Cortex of kidney (tissue), 1 donor: ENCODE measurements at places on chromosomes 2 and 18.

DNA sequence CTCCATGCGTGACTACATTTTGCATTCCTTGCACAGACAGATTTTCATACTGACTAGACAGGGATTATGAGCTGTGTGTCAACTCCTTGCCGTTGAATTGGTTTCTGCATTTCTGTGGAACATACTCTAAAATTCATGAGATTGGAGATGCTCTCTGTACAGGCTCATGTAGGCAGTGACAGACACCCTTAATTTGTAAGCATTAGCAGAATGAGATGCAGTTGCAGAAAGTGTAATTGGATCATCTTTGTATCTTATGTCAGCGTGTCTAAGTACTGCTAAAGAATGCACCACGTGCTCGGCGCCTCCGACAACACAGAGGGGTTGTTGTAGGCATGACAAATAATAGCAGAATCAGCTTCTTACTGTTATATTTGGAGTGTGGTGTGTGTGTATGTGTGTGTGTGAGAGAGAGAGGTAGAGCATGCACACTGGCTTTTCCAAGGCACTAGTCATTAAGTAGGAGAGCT is 212.4 kb downstream of the CMPK2 start:
- no peak for DNase-seq

- no peak for DNase-seq
Observed at GRCh38 chr2:86045541-86045940, 60.1 kb downstream of the POLR1A start.

DNA sequence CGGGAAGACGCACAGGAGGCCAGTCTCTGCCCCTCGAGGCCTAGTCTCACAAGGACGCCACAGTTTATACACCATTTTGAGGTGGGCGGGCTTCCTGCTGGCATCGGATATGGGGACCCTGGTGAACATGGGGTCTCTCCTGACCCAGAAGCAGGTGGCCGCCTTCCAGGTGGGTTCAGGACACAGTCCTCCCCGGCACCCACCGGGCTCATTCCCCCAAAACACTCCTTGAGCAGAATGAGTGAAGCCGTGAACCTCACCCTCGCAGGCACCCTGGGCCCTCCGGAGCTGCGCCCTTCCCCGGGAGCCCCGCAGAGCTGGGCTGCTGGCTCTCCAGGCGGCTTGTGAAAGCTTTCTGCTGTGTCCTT is 6.5 kb downstream of the NFATC1 start:
- no peak for DNase-seq

GRCh38 chr18:49757513-49758262 is 55.6 kb downstream of the ACAA2 start:
- DNase-seq = no peak

GRCh38 chr2:72815655-72816278 is 10.1 kb downstream of the EXOC6B start:
- DNase-seq = no peak

GRCh38 chr2:202765436-202765835 is 106.1 kb downstream of the ICA1L start:
- DNase-seq = no peak

- no peak for DNase-seq
Observed at GRCh38 chr2:165466386-165466785, 3.1 kb upstream of the CSRNP3 start.

DNA sequence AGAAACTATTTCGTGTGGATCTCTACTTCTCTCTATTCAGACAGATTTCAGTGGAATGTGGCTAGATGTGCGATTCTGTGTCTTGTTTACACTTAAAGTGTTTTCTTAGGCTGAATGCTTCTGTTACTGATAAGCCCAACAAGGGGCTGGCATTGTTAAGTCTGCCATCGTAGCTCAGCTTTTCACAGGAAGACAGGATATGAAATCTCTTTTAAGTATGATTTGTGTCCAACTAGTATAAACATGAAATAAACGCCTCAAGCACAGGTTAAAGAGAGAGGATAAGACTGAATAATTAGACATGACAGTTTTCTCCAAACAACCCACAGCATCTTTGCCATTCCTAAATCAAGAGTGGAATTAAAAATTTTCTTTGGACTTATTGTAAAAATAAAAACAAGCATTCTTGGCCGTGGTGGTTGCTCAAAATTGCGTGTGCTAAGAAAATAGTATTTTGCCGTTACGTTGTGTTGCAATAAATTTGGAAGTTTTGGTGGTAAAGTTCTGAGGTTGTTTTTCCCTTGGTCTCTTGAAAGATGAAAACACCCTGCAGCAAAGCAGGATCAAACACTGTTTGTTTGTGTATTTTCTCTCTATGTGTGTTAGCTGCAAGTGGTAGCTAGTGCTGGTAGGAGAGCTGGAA is 1.0 kb downstream of the VIT start:
- no peak for DNase-seq

DNA sequence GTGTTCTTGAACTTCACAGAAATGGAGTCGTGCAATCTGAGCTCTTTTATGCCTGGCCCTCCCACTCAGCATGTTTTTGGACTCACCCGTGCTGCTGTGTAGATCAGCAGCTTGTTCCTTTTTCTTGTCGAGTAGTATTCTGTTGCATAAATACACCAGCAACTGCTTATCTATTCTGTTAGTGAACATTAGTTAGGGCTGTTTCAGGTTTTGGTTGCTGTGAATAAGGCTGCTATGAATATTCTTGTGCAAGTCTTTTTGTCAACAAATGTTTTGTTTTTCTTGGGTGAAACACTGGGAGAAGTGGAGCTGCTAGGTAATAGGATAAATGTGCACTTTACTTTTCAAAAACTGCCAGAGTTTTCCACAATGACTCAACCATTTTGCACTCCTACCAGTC is 15.3 kb upstream of the CIDEA start:
- DNase-seq = no peak

DNA sequence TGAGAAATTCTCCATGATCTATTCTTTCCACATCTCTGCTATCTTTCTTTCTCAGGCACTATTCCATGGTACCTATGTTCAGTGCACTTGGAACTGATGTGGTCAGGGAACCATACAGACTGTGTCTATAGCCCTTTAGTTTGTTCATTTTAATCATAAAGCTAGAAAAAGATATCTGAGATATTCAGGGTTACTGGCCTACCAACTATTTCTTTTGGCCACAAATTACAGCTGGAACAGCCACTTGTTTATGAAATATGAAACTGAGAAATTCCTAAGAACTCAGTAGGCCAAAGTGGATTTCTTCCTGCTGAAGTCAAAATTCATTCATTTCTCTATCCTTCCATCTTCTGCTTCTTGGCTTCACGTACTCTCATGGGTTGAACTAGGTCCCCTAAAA is 22.8 kb upstream of the LYPD1 start:
- DNase-seq = no peak

DNA sequence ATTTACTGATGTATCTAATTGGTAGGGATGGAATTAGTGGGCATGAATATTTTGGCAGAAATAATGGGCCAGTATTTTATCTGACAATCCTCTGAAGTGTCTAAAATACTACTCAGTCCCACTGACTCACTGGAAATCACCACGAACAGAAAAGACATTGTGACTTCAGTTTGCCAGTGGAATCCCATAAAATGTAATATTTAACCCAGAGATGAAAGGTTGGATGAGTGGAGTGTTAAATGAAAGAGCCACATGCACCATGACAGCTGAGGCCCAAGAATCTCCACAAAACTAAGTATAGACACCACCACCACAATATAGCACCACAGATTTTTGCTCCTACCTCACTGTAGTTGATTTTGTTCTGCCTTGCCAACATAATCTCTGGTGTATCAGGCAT is 103.9 kb downstream of the NEB start:
- DNase-seq = no peak

- no peak for DNase-seq
Observed at GRCh38 chr2:189661957-189662321, 680 bp downstream of the ASNSD1 start.

DNA sequence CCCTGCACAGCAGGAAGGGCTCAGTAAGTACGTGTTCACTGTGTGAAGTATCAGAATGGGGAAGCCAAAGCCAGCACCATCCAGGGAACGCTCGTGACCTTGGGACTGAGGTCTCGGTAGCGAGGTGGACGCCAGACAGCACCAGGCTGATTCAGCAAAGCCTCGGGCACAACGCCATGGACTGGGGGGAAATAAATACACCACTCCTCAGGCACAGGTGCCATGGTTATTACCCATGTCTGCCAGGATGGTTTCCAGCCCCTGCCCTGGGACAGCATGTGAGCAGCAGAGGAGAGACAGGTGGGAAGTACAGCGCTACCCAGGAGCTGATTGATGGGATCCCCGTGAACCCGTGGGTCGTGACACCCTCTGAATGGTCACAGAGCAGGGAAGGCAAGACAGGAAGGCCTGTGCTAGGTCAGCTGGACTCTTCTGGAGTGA is 53.0 kb downstream of the REEP1 start:
- DNase-seq = no peak

- DNase-seq = no peak
Observed at GRCh38 chr2:163341426-163341825, 394.4 kb downstream of the FIGN start.

DNA sequence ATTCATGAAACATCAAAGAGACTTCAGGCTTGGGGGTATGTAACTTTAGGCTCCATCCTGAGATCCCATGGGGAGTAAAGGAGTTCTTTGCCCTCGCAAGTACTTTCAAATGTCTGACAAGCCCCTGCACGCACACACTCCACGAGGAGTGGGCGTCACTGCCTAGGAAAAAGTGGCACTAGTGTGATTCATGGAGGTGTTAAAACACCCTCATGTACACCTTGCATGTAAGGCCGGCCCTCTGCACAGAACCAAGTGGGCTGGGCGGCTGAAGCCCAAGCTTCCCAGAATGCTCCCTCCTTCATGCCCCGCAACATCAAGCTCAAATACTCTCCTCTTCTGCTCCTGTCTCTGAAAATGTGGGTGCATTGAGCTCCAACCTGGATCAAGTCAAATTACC is 7.8 kb downstream of the HS1BP3 start:
- DNase-seq = no peak

DNA sequence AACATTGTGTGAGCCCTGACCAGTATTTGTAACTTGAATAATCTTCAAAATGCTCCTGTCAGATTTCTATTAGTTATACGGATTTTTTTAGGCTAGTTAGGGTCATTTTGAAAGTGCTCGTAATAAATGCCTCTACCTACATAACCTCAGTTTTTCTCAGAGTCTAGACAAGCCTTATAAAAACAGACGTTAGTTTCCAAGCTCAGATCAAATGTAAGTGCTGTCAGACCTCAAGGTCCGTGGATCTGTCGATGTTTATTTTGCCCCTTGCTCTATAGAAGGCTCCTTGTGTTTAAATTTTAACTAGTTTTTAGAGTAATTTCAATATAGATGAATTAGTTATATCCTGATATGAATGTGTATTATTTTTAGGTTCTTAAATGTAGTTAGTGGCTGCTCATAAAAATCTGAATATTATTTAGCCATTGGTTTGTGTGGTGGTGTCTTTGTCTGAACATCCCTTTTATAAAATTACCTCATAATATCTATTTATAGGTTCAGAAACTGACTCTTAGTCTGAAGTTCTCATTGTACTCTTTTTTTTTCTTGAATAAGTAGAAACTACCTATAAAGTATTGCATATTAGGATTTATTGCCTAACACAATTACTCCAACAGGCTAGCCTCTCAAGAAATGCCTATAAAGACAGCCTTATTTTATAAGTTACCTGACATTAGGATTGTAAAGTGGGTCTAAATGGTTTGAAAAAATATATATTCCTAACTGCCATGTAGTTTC is 71.1 kb downstream of the MTA3 start:
- DNase-seq = no peak

GRCh38 chr2:54722641-54723040 is 821 bp upstream of the EML6 start:
- DNase-seq = no peak

- no peak for DNase-seq
Observed at GRCh38 chr2:140695155-140695554, 1435.7 kb downstream of the LRP1B start.

DNA sequence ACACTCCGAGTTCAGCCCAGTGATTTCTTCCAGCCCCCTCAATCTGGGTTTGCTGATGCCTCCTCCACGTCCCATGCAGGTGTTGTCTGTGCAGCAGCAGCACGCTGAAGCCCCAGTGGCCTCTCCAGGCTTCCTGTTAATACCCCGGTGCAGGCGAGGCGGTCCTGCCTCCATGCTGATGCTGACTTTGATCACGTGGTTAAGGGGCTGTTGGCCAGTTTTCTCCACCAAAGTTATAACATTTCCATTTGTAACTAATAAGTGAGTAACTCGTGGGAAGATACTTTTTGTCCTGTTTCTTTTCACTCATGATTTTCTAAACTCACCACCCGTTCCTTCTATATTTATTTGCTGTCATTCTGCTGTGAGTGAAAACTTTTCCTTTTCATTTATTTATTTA is 42.5 kb upstream of the TMEM18 start:
- no peak for DNase-seq

DNA sequence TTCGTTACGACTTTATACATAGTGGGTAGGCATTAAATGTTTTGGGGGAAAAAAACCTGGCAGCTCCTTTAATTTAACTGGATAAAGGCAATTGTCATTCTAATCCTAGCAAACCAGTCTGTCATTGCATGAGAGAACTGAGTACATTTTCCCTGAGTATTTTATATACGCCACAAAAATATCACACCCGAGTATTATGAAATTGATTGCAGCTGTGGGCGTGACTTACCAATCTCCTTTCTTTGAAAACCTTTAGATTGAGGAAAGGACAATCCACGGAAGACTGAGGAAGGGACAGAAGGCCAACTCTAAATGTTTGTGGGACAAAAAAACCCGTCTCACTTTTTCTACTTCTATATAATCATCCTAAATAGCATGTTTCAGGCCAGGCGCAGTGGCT is 9.0 kb downstream of the TM4SF20 start:
- no peak for DNase-seq

DNA sequence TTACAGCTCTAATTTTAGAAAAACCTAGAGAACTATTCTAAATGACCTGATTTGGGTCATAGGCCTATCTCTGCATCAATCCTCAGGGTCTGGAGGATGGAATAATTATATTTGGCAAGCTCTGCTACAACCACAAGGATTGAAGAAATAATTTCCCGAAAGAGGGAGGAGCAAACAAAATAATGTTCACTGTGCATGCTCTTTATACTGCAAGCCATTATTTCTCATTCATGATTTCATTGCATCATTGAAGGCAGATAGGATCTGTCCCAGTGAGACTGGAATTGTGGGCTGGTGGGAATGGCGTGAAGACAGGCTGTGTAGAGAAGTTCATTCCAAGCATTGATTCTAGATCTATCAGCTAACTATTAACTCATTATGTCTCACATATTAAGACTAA is 12.7 kb upstream of the MAPRE2 start:
- DNase-seq = no peak

- no peak for DNase-seq
Observed at GRCh38 chr2:203352604-203353255, 24.5 kb downstream of the ABI2 start.

DNA sequence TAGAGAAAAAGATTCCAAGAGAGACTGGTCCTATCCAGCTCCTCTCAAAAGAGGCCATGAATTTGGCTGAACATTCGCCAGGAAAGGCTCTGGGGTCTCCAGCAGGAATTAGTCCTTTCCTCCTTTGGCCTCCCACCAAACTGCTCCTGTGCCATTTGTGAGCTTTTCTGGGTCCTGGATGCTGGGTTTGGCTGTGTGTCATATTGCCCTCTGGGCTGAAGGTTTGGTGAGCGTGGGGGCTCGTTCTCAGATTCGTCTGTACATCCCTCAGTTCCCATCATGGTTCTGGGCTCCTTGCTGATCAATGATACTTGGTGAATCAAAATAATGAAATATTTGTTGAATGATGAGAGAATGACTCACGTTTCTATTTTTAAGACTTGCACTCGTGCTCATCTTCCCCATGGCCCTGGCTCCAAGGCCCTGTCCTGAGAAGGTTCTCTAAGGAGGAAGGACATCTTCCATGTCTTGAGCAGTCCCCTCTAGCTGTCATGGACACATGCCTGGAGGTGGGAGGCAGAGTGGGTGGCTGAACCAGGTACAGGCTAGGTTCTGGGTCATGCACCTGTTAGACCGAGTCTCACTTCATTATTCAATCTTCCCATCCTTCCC is 47.8 kb upstream of the RHOB start:
- no peak for DNase-seq
